ENCODE measurements at places on chromosomes 12 and 14. TPM values are rescaled to one million over a fixed set of nuclear protein-coding genes. Genes with fewer than 3 reads are reported as not detected.

FIGNL2 gene
- 6.7 TPM for total RNA-seq

OLR1 gene
- total RNA-seq, result 0.96 TPM

LGMN gene
- total RNA-seq, result 278 TPM

CIROP gene
- not detected for total RNA-seq

DDN gene
- total RNA-seq, result 0.55 TPM

RAB15 gene
- total RNA-seq, result 32.1 TPM

- no peak for DNase-seq
These were observed 6.0 kb downstream of the MMAB start for GRCh38 chr12:109567296-109567695.

DNA sequence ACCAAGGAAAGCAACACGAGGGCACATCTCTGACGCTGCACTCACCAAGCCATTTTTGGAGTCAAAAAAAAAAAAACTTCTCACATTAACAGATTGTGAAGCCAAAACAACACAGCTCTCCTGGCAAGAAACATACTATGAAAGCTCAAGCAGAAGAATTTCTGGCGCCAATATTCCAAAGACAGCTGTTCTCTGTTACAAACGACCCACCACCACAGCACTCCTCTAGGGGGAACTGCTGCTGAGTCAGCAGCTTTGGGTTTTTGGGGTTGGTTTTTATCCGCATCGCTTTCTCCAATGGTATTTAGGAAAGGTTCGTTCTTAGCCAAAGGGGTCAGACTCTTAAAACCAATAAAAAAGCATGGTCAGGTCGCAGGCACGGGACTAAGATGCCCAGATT is 379.4 kb downstream of the RPS29 start:
- no peak for DNase-seq

GRCh38 chr14:69376439-69376838 is 21.7 kb downstream of the ERH start:
- DNase-seq, result peak; percentile 16

DNA sequence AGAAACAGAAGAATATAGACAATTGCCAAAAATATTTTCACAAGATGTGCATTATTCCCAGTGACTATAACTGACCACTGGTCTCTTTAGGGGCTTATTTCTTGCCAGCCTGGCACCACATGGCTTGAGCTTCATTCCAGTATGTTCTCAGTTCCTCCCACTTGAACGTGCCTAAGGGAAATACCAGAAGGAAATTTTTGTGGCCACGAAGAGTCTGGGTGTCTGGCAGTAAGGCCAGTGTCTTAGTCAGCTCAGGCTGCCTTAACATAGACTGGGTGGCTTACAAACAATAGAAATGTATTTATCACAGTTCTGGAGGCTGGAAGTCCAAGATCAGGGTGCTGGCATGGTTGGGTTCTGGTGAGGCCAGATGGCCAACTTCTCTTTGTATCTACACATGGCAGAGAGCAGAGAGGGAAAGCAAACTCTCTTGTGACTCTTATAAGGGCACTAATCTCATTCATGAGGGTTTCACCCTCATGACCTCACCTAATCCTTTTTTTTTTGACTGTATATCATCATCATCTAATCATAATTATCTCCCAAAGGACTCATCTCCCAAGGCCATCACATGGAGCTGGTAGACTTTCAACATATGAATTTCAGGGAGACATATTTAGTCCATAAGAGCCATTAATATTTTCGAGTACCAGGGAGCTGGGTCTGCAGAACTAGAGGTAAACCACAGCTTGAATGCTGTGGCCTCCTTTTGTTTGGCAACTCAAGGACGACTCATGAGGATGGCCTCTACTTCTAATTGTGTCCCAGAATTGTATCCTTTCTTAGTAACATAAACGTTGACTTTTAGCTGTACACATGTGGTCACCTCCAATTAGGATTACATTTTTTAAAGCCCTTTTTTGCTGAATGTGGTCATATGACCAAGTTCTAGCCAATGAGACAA is 5.1 kb upstream of the SMOC1 start:
- peak; percentile 63 for DNase-seq

GRCh38 chr12:42099433-42099832 is 45.2 kb downstream of the GXYLT1 start:
- no peak for DNase-seq

DNA sequence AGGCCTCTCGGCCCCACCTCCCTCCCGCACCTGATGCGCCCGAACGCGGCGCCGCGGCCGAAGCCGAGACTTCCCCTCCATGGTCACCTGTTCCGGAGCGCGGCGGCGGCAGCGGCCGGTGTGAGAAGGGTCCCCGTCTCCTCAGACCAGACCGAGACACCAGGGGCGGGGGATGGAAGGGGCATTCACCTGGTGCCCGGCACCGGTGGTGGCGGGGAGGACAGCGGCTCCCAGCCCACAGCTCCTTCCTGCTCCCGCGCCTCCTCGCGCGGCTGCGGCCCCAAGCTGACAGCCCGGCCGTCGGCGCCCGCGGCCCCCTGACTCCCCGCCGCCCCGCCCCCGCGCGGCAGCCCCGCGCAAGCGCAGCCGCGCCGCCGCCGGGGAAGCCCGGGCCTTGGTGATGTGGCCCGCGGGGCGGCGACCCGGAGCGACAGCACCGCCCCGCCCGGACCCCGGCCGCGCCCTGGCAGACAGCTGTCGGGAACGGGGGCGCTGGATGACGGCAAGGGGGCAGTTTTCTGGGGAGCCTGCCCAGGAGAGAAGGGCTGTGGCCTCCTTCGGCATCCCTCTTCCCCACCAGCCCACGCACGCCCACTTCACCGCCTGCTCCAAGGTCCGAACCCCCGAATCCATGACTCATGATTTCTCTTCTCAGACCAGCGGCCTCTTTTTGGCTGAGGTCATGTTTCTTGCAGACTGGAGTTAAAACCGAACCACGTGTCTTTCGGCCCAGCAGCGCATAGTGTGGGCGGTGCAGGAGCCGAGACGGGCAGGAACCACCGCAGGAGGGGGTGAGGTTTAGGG is at the start of gene SLC41A2:
SLC41A2 (minus strand) TSS at position 290 of the 804 bp plus-strand sequence. CDS start 29,763 bp downstream, outside the sequence.
- peak; percentile 94 for DNase-seq

GRCh38 chr12:96876966-96877365 is 30.1 kb upstream of the NEDD1 start:
- peak; percentile 42 for DNase-seq

- DNase-seq, result no peak
These were observed 5.3 kb upstream of the GLTP start for GRCh38 chr12:109885616-109886015.

DNA sequence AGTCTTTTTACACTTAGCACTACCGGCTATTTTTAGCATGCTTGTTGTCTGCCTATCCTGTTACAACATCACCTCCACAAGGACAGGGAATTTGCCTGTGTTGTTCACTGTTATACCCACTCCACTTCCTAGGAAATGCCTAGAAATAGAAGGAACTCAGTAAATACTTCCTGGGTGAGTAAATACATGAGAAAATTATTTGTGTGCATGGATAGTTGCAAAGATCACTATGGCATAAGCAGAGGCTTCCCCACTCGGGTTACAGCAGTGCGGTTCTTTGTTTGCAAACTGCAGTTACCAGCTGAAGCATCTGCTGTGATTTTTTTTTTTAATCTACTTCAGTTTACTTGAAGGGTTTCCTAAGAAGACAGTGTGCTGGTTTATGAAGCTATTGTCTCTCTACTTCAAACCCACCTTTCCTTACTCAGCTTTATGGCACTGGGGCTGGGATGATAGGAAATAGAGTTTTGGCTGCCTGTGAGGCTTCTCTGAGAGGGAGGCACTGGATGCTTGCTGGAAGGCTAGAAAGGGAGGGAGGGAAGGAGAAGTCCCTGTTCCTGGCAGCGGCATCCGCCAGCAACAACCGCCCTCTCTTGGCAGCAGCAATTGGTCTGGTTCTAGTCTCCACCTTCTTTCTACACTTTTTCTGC is 29.0 kb downstream of the PDE6H start:
- DNase-seq, result peak; percentile 19

DNA sequence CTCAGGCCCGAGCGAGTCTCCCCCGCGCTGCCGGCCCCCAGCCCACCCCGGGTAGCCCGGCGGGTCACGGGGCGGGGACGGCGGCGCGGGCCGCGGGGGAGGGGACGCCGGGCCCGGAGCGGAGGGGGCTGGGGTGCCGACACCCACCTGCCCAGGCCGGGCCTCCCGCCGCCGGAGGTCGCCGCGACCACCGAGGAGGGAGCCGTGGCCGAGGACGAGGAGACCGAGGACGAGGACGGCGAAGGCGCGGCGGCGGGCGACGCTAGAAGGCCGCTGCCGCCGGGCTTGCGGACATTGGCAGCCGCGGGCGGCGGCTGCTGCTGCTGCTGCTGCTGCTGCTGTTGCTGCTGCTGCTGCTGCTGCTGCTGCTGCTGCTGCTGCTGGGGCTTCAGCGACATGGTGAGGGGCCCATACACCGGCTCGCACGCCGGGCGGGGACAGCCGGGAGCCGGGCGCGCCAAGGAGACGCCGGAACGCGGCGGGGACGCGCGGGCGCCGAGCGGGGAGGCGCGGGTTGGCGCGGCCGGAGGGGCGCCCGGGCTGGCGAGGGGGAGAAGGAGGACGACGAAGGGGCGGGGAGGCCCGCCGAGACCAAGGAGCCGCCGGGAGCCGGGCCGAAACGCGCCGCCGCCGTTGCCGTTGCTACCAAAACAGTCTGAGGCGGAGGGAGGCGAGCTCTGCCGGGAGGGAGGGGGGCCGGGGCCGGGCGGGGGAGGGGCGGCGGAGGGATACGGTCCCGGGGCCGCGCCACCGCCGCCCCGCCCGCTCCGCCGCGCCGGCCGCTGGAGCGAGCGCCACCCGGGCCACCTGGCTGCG is at the start of gene ATXN2:
ATXN2 (minus strand) TSS at position 679 of the 816 bp plus-strand sequence; CDS start at position 398, 281 bp downstream.
- no peak for DNase-seq
